Psoas muscle (tissue), 8 donors: ENCODE measurements at places on chromosomes 7 and 10. TPM values are rescaled to one million over a fixed set of nuclear protein-coding genes. Genes with fewer than 3 reads are reported as not detected.

The PRSS37 gene
- total RNA-seq = not detected

The AGBL3 gene
- total RNA-seq = 2.7 TPM

The RBP4 gene
- total RNA-seq = 2.2 TPM

The ZFYVE27 gene
- 12.5 TPM for total RNA-seq

The BTBD16 gene
- 0.32 TPM for total RNA-seq

- H3K4me1 ChIP-seq = no peaks in the 10 kb centered on the region
- H3K4me3 ChIP-seq = no peak overlapping the region
- H3K36me3 ChIP-seq = no peaks in the 10 kb centered on the region
- DNase-seq = no peak
- H3K27ac ChIP-seq = no peak overlapping the region
These were observed 182.1 kb upstream of the SHH start for GRCh38 chr7:155994279-155994811.

DNA sequence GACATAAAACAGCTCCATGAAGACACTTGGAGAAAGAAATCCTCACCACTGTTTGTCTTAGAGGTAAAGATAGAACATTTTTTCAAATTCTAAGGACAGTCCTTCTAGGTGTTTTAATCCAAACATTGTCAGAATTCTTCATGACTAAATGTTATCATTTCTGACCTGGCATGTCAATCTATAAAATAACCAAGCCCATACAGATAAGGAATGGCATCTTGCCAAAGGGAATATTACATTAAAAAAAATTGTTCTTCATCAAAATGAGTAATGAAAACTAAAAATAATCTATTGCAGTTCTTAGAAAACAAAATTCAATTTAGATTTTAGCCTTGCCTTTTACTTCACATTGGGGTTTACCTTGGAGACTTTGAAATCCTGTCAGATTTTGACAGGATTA lies 33.6 kb downstream of the DGKB start:
- H3K36me3 ChIP-seq = no peaks in the 10 kb centered on the region
- no peak overlapping the region for H3K4me3 ChIP-seq
- H3K4me1 ChIP-seq = no peaks in the 10 kb centered on the region
- no peak for DNase-seq
- no peaks in the 10 kb centered on the region for H3K27me3 ChIP-seq
- H3K27ac ChIP-seq = no peak overlapping the region

- H3K27me3 ChIP-seq = no peaks in the 10 kb centered on the region
- DNase-seq = no peak
- no peaks in the 10 kb centered on the region for H3K4me1 ChIP-seq
- H3K36me3 ChIP-seq = no peaks in the 10 kb centered on the region
These were observed 79.2 kb upstream of the GNA12 start for GRCh38 chr7:2923291-2923781.

DNA sequence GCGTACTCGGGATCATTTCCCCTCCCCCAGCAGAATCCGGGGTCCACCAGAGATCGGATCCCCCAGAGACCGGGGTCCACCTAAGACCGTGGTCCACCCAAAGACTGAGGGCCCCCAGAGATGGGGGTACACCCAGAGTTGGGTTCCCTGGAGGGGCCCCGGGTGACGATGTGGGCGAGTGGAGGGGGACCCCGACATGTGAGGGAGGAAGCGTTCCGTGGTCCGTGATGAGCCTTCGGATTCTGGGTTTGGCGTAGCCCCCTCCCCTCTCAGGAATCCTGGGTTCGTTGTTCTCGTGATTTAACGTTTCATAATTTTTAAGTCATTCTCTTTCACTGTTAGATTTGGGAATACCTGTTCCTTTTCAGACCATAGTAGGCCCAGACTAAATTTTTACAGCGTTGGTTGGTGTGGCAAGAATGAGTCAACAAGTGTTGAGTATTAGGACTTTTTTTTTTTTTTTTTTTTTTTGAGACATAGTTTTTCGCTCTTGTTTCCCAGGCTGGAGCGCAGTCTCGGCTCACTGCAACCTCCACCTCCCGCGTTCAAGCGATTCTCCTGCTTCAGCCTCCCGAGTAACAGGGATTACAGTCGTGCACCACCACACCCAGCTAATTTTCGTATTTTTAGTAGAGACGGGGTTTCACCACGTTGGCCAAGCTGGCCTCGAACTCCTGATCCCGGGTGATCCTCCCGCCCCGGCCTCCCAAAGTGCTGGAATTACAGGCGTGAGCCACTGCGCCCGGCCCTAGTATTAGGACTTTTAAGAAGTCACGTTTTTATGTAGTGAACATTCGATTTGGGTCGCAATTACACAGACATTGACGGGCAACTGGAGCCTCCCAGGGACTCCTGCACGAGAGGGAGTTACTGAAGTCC lies 672 bp downstream of the GTPBP4 start:
- peaks cover 2% of the 10 kb centered on the region for H3K36me3 ChIP-seq
- H3K4me1 ChIP-seq = peaks cover 20% of the 10 kb centered on the region
- DNase-seq = no peak
- H3K27ac ChIP-seq = peak overlapping the region; percentile 96
